BE2C (cell line): ENCODE measurements at places on chromosomes 12 and 14.

DNA sequence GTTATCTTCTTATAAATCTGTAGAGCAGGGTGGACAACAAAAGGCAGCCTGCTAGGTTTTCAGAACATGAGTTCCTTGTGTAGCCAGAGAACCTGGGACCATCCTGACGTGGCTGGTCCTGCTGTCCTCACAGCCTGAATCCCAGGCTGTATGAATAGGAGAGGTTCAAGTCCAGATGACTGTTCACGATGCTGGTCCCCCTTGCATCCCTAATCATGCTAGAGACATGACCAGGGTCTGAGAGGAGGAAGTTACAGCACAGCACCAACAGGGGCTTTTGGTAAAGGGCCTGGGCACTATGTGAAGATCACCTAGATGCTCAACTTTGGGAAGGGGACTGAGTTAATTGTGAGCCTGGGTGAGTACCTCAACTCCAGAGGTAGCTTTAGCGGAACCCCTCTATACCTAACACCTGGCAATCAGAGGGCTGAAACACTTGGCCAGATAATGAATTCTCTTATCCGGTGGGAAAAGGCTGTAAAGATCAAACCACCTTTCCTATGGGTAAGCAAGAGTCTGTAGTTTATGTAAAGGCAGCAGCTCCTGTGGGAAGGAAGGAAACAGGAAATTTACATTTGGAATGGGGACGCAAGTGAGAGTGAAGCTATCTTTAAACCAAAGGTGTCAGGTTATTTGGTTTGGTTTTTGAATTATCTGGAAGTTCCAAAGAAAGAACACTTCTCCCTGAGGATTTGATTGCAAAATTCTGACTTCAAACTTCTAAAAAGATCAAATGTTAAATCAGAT, 112.8 kb downstream of the DAD1 start:
- DNase-seq = no peak

GRCh38 chr12:32777159-32777558, 21.5 kb upstream of the YARS2 start:
- no peak for DNase-seq

DNA sequence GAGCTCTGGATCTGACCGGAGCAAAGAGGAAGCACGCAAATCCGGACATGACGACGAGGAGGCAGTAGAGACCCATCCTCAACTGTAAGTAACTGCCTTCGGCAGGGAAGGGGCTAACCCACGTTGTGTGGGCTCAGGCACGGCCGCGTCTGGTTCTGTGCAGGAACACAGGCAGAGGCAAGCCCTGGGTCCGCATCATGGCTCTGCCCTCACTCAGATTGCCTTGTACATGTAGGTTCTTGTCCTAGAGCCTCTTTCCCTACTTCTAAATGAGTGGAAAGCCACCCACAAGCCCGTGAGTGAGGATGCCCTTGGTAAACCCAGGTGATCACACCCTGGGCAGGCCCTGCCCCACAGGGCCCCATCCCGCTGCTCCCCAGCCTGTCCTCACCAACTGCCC, 8.9 kb upstream of the RPLP0 start:
- DNase-seq = no peak

DNA sequence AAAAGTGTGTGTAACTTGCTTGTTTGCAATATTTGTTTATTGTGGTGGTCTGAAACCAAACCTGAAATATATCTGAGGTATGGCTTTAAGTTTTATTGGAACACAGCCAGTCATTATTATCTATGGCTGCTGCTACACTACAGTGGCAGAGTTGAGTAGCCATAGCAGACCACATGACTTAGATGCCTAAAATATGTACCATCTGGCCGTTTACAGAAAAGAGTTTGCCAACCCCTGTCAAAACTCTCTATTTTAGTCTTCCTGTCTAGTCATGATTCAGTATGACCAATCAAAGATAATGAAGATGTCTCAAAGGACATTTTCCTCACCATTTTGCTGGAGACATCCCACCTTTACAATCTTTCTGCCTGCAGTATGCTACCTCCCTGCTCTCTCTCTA, 242.3 kb downstream of the ANO6 start:
- no peak for DNase-seq

DNA sequence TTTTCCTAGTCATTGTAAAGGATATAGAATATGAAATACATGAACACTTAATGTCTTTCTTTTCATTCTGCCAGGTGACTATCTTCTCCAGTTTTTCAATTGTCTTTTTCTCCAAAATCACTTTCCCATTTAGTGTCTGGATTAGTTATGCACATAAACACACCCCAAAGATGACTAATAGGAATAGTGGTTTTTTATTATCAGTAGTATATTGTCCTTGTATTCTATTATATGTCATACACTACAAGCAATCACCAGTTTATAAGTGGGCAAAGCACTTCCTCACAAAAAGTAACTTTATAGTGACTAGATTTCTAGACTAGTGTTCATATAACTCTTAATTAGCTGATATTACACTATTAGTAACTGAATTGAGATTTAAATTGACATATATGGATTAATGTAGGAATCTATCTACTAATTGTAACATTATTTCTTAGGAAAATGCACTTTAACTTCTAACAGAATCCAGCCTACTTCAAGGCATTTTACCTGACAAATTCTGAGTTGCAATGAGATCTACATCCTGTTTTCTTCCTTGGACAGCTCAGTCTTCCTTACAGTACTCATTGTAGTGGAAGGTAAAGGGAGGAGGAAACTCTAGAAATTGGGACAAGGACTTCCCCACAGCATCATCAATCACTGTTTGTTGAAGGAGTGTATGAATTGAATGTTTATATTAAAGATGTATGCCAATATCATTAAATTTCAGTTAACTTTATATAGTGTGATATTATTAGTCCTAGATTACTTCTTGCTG, 186.1 kb upstream of the GARIN2 start:
- DNase-seq = no peak

- DNase-seq = no peak
These were observed 40.8 kb downstream of the DUSP16 start for GRCh38 chr12:12521888-12522287.

DNA sequence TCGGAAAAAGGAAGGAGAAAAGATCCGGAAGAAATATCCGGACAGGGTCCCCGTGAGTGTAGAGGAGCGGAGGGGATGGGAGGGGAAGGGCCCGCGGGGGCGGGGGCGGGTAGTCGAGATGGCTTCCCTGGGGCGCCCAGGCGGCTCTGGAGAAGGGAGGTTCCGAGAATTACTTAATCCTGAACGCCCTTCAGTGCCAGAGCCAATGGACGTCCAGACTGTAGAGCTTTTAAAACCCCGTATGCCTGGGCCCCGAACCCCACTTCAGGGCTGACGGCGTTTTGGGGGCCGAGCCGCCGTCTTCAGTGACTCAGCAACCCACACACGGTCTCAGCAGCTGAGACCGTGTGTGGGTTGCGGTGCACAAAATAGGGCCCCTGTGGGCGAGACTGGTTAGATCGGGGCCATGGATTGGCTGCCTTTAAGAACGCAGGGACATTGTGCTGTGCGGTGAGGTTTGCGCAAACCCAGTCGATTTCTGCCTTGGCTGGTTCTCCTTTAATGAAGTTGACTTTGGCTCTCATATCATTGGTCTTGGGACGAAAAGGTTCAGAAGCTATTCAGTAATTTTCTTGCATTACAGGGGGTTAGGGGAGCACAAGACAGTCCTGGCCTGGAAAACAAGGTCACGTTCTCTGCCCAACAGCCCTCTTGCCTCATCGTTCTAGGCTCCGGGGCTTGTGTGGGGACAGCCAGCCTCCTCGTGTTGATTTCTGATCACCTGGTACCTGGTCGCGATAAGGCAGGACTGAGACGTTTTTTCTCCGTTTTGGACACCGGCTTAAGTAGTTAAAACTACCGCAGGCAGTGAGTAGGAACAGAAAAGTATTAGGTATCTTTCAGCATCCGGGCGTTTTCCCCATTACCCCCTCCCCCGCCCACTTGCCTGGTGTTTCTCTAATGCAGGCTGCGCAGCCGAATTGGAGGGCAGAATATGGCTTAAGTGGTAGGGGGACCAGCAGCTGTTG, 775 bp downstream of the GABARAPL1 start:
- peak; percentile 29 for DNase-seq

- DNase-seq = peak; percentile 74
These were observed 213.5 kb downstream of the PELI2 start for GRCh38 chr14:56331592-56332216.

DNA sequence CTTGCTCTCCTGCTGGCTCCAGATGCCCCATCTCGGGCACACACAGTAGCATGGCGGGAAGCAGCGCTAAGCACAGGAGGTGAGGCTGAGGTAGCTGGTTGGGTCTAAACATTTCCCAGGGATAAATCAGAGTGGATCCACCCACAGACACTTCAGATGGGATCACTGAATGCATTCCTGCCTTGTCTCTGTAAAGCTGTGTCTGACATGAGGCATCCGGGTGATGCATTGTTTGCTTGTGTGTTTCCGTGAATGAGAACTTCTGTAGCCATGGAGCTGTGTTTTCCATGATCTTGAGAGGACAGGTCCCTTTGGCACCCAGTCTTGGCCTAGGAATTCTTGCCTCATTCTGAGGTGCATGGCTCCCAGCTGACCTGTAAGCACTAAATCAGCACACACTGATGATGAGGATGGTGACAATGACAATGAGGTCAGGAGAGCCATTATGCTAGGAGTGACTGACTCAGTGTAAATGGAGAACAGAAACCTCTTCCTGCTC, 6.7 kb upstream of the KRT75 start:
- DNase-seq = no peak

- no peak for DNase-seq
These were observed 22.2 kb upstream of the ABCD4 start for GRCh38 chr14:74324931-74325361.

DNA sequence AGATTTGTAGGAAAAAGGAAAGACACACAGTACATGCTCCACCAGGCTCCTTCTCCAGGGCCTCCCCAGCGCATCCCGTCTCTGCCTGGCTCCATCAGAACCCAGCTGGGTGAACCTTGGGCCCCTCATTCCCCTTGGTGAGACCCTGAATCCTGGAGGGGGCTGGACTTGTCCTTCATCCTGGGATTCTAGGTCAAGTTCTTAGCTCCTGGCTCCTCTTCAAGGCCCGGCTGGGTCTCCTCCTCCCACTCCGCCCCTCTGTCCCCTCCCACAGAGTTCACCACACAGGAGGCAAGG, 49.2 kb downstream of the PSMA6 start:
- DNase-seq = no peak

GRCh38 chr12:52209321-52209720, 17.5 kb upstream of the KRT80 start:
- DNase-seq = peak; percentile 2

GRCh38 chr12:45878630-45879255, 111.6 kb downstream of the SCAF11 start:
- no peak for DNase-seq

- no peak for DNase-seq
These were observed 19.9 kb downstream of the LRTM2 start for GRCh38 chr12:1839956-1840951.

DNA sequence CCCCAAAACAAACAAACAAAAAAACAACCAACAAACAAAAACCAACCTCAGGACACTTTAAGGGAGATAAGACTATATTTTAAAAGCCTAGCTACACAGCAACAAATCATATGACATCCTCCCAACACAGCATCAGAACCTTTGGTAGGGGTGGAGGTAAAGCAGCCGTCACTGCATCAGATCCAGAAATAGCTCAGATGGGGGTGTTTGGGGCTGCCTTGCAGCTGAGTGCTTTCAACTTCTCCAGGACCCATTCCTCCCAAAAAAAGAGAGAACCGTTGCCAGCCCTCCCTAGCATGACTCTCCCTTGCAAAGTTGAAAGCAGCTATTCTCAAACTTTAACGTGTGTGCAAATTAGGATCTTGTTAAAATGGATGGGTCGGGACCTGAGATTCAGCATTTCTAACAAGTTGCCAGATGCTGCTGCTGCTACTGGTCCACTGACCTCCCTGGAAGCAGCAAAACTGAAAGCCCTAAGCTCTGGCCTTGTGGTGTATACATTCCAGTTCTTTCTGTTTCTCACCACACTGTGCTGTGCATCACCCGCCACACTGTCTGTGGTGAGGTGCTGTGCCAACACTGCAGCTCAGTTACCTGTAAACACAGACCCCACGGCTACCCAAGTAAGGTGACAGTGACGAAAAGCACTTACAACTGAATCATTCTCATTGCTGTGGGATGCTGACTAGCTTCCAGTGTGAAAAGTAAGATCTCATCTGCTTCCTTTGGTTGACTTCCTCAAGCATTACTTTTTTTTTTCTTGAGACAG, 54.0 kb downstream of the SLC38A1 start:
- no peak for DNase-seq

DNA sequence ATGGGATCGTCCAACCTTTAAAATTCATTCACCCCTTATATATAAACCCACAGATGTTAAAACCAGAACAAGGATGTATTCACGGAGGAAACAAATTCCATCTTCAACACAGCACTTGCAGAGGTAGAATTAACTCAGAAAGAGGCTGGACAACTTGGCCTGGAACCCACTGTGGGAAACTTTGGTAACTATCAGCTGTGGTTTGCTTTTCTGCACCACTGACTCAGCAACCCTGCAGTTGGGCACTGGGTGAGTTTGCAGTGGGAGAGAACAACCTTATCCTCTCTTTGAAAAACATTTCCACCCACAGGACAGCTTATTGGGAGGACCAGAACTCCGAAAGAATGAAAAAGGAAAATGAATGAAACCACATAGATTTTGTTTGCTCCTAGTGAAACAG, 66.3 kb downstream of the ZNF664 start:
- no peak for DNase-seq

DNA sequence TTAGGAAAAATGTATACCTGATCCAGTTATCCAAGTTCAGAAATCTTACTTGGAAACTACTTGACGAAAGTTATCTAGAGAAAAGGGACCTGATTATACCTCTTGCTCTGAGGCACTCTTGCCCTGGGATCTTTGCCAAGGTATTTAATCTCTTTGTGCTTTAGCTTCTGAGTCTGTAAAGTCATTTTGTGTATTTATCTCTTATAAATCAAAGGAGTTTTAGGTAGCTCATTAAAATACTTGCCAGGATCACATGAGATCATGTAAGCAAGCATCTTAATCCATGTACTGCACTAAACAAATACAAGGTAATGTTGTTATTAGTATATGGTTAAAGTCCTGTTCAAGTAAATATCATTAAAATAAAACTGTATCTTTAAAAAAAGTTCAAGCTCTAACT, 147.5 kb downstream of the IPO8 start:
- no peak for DNase-seq

- DNase-seq = no peak
These were observed 237.4 kb downstream of the CHST11 start for GRCh38 chr12:104694161-104694560.

GRCh38 chr12:52235822-52236361, 2.8 kb downstream of the KRT7 start:
- no peak for DNase-seq

DNA sequence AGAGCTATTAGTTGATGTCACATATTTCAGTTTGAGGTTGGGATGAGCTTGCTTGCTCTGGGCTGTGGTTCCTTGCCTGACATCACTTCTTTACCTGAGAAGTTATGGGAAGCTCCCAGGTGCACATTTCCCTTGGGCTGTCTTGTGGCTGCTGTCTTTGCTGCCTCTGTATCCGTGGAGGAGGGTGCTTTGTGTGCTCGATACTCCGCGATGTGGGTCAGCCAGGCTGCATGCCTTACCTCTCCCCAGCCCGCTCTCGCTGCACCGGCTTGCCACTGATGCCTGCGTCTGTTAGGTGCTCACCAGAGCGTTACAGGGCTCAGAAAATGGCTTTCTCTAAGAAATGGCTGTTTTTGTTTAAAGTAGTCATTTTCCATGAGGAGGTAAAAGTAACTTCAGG, 19.6 kb downstream of the PELI2 start:
- peak; percentile 28 for DNase-seq

- DNase-seq = peak; percentile 81
These were observed 17.6 kb downstream of the TDP1 start for GRCh38 chr14:89973234-89973823.
